ENCODE measurements at places on chromosomes 5 and 9.

- DNase-seq, result no peak
Measured at GRCh38 chr9:133139246-133140173, 18.5 kb upstream of the RALGDS start.

DNA sequence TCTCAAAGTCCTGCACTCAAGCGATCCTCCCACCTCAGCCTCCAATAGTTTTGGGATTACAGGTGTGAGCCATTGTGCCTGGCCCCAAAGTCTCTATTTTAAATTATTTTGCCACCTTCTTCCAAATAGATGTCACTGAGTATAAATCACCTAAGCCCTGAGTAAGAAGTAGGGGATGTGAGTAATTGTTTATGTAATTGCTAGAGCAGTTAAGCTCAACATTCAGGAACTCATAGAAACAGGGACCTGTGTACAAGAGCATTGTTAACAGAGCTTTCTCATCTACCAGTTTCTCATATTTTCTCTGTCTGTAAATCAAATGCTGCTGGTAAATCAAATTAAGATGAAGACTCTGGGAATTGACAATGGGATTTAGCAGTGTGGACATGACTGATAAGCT lies 26.3 kb downstream of the CDK7 start:
- peak; percentile 61 for DNase-seq

- no peak for DNase-seq
Measured at GRCh38 chr5:110019780-110020179, 330.1 kb downstream of the MAN2A1 start.

GRCh38 chr5:89270901-89271300 lies 387.9 kb upstream of the MEF2C start:
- no peak for DNase-seq

All from fibroblast of lung (primary cell).